Left renal cortex interstitium (tissue), 4 donors: ENCODE measurements at places on chromosomes 7 and 10.

- DNase-seq, result no peak
Observed at GRCh38 chr10:28497313-28498126, 35.4 kb upstream of the WAC start.

DNA sequence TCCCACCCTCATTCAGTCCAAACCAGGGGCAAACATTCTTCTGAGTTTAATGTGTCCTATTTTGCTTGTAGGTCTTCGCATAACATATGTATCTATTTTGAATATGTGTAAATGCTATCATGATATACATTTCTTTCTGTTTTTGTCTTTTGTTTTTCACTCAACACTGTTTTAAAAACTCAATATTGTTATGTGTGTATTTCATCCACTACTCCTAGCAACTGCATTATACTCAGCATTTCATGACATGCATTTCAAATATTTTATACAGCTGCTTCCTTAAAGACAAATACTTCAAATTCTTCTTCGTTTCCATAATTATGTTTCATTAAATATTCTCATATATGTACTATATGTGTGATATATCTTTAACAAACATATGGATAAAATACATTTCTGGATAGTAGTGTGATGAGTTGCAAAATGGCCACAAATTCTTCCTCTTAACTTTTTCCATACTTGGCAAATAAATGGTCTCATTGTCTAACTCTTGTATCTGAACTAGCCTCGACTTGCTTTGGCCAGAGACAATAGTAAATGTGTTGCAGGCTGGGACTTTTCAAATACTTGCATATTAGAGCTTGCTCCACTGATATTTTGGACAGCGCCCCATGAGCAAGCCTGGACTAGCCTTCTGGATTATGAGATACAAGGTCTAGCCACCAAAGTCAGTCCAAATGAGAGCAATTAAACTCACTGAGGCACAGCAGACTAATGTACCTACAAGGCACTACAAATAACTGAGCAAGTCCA lies 539.7 kb upstream of the KCND2 start:
- no peak for DNase-seq

DNA sequence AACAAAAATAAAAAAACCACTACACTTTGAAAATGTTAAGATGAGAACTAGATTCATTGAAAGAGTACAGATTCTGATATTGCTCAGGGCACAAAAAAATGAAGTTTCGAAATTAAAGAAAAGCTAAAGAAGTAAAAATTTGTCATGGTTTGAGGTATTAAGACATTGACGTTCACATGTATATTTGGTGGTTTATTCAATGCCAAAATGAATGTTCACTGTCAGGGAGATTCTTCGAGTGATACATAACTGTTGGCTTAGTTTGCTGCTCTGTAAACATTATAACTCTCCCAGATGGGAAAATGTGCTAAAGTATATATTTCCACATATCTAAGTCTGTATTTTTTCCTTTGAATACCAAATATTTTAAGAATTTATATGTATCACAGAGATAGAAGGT lies 345.0 kb downstream of the SEMA3D start:
- no peak for DNase-seq

GRCh38 chr10:93630625-93631557 lies 18.6 kb downstream of the PDE6C start:
- DNase-seq, result no peak

GRCh38 chr10:132095403-132096113 lies 29.8 kb downstream of the JAKMIP3 start:
- no peak for DNase-seq

DNA sequence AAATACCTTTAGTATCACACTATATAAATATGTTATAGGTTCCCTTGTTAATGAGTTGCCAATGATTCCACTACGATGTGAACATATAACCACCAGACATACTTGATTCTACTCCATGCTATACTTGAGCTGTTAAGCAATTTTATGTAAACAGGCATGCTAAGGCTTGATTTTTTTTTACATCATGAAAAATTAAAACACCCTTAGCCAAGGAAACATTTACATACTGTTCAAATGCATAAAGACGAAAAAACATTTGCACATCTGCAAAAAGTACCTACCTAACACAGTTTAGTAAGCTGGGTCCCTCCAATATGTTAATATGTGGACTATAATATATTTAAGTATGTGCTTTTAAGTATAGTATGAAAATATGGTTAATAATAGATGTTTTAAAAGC lies 9.0 kb upstream of the CABCOCO1 start:
- no peak for DNase-seq

DNA sequence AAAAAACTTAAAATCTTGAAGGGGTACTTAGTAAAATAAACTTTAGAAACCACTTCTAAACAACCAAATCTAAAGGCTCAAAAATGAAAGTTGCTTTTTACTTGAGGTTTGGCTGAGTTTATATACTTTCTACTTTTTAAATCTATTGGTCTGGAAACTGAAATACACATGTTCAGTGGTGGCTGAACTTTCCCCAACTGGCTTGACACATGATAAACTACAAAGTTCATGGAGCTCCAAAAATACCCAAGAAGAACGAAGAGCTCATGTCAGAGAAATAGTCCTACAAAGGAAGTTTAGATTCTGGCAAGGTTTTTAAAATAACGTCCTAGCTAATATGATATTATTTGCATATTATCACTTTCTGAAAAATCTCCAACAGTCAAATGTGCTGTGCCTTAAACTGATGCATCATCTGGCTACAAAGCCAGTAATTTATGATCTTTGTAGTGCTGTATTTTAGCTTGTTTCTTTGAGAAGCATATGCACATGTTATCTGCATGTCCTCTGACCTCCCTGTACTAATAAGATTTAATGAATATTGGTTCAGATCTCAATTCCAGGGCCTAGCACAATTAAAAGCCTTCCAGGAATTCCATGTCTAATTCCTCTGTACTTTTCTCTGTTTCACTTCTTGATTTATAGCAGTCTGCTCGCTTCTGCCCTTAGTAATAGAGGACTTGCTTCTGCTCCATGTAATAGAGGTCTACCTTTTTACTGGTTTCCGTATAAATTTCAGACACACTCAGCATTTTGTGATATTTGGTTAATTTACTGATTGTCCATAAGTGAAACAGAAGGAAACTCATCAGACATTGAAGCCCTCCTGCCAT lies 28.2 kb downstream of the SEMA3C start:
- no peak for DNase-seq

- DNase-seq, result no peak
Observed at GRCh38 chr7:53413021-53413420, 377.6 kb downstream of the POM121L12 start.

DNA sequence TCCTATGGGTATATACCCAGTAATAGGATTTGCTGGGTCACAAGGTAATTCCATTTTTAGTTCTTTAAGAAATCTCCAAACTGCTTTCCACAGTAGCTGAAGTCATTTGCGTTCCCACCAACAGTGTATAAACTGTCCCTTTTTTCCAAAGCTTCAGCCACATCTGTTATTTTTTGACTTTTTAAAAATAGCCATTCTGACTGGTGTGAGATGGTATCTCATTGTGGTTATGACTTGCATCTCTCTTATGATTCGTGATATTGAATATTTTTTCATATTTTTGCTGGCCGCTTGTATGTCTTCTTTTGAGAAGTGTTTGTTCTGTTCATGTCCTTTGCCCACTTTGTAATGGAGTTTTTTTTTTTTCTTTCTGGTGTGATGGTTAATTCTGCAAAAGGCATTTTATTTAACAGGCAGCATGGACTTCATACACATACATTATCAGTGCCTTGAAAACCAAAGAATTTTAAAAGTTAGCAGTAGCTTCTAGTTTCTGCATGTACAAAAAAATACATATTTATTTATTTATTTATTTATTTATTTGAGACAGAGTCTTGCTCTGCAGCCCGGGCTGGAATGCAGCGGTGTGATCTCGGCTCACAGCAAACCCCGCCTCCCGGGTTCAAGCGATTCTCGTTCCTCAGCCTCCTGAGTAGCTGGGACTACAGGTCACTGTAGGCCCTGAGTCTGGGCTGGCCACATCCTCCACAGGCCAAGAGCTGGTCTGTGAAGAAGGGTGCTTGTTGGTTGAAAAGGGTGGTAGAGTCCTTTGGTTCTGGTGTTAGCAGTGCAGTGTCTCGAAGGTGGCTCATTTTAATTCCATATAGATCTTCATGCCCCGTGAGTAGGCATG lies 32.3 kb downstream of the AGR3 start:
- DNase-seq, result no peak

DNA sequence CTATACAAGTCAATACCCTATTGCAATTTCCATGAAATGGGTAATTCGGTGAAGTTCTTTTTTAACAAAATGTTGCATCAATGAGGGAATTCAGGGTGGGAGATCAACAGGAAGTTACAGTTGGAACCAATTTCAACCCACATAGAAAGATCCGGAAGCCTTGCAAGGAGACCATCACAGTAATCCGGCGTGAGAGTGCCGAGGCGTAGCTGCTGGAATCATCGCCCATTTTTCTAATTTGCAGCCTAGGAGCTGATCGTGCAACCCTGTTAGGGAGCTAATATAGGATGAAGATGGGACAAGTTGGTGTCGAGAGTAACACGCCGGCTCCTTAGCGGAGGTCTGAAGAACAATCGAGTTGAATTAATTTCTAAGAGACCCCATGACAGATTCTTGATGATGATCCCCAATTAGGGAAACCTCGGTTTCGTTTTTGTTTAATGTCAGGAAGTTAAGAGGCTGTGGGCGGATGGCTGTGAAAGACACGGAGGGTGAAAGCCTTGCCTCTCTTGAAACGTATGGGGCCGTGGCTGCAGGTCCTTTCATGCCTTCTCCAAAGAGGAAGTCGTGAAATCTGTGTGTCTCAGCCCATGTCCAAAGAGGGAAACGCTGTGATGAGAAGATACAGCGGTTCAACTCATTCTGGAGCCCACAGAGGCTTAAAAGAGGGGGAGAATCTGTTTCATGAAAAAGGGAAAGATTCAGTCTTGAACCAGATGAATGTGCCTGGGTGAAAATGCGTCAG lies 51.2 kb upstream of the CARD11 start:
- no peak for DNase-seq

GRCh38 chr10:124484661-124485060 lies 23.0 kb downstream of the LHPP start:
- DNase-seq, result no peak

- DNase-seq, result no peak
Observed at GRCh38 chr10:91598211-91598977, 34.5 kb downstream of the PPP1R3C start.

DNA sequence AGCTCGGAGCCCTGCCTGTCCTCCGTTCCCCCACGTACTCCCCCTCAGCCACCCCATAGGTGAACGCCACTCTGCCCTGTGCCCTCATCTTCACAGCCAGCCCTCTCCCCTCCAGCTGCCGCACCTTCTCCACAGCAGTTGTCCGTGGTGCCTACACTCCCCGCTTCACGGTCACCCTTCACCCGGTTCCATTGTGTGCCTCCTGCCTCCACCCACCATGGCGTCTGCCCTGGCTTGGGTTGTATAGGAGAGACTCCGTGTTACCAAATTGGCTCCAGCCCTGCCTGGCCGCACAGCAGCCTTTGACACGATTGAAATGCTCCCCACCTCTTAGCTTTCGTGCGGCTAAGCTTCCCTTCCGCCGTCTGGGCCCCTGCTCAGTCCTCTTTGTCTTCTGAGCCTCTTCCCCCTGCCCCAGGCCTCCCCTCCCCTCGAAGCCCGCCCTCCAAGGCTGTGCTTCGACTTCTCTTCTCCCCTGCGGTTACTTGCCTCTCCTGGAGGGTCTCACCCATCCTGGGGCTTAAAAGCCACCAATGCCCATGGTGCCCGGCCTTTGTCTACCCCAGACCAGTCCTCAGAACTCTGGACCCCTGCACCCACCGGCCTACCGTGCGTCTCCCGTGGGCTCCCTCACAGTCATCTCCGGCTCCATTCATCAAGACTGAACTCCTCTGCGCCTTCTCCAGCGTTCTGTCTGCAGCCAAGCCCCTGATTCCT lies 18.5 kb upstream of the NODAL start:
- DNase-seq, result no peak

DNA sequence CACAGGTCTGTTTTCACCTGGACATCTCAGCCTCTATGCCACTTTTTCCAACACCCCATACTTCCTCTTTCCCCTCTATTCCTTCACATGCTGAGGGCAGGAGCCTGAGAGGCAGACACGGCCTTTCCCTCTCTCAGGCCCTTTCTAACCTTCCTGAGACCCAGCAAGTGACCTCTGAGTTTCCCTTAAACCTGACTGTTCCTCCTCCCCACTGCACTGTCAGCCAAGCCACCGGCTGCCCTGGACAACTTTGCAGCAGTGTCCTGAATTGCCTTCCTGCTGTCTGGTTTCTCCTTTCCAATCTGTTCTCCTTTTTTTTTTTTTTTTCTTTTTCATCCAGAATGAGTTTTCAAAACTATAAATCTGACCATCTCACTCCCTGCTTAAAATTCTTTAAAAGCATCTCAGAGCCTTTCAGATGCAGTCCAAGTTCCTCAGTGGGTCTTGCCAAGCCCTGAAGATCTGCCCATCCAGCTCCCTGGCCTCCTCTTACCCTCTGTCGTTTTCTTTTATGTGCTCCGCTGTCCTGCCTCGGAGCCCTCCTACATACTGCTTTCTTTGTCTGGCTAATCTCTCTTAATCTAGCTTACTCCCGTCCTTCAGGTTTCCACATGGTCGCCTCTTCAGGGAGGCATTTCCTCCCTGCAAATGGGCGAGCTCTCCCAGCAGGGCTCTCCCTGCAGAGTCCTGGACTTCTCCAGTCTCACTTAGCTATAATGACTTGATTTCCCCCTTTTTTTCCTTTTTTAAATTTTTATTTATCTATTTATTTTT lies 30.5 kb downstream of the SLC13A4 start:
- no peak for DNase-seq

GRCh38 chr7:155705623-155706360 lies 61.3 kb downstream of the RBM33 start:
- DNase-seq, result no peak

GRCh38 chr10:103966671-103967447 lies at the start of gene SLK:
SLK (plus strand) TSS chr10:103967140; CDS start chr10:103967746, 606 bp downstream.
- DNase-seq, result peak; percentile 69

DNA sequence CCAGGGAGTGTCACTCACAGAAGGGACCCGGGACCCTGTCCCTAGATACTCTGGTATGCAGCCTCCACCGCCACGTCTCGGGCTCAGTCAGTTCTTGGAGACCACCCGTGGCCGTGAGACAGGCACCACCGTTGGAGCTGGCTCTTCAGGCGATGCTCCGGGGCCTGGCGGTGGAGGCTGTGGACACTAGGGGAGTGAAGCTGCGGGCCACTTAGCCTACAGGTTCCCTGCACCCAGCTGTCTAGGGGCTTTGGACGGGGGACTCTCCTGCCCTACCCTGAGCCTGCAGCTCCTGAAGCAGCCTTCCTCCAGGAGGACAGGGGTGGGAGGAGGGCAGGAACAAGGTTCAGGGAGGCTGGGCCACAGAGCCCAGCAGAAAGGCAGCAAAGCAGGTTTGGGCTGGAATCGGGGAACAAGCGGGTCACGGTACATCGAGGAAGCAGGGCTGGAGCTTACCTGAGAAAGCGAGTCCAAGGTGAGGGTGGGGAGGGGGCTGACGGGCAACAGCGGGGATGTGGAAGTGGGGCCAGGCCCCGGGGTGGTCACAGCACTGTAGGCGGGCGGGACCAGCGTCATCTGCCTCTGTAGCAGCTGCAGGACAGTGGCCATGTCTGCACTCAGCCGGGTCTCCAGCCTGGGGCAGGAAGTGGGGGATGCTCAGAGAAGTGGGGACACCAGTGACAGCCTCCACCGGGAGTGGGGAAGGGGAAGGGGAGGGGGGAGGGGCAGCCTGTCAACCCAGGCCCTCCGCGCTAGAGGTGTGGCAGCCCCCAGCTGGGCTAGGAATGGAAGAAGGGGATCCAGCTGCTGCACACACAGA lies 31.5 kb downstream of the KCNH2 start:
- no peak for DNase-seq
